Stimulated activated CD8-positive, alpha-beta memory T cell treated with anti-CD3 and anti-CD28 coated beads, Interleukin-7, amount 100 ng/mL, for 1 hour (primary cell): ENCODE measurements at places on chromosomes 12 and 14.

- no peak for DNase-seq
These were observed 10.4 kb downstream of the WSCD2 start for GRCh38 chr12:108139454-108139853.

DNA sequence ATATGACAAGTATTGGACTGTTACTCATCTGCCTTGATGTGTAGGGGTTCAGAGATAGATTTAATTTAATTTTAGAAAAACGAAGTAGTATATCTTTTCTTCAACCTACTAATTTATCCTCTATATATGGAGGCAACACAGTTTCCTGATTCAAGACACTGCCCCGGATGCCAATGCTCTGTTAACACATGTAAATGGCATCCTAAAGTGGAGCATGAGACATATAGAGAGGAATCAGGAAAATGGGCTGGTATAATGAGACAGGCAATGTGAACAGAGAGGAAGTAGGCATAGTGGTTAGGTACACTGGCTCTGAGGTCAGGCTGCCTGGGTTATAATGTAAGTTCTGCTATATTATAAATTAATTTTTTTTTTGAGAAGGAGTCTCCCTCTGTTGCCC is 85.6 kb downstream of the OTOGL start:
- no peak for DNase-seq

DNA sequence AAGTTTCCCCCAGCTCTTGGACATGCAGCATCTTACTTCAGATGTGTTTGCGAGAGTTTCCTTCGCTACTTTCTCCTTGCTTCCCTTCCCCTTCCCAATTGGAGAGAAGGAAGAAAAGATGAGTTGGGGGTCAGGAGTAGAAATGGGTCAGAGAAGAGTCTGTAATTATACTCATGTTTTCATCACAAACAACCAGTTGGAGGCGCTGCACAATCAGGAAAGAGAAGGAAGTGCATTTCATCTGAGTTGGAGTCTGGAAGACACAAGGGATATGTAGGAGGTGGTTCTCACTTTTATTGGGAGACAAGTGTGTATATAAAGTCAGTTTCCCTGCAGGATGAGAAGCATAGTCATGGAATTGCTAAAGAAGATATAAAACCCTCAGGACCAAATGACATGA is 31.3 kb upstream of the VSX2 start:
- no peak for DNase-seq

DNA sequence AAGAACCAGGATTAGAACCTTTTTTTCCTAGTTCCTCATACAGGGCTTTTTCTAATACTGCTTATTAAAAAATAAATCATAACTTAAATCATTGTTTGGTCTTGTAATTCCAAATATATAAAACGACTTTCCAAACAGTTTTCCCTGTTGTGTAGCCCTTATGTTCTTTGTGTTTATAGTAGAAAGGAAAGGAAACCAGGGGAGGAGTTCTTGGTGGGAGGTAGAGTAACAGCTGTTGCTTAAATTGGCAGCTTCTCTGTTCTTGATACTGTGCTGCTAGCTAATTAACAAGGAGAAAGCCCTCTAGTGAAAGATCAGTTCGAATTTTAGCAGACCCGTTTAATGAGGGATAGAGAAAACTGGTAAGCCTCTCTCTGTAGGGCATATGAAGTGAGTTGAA is 15.0 kb downstream of the SRP54 start:
- DNase-seq: no peak

- no peak for DNase-seq
These were observed 71.4 kb upstream of the SRSF5 start for GRCh38 chr14:69695322-69696203.
